C1 segment of cervical spinal cord (tissue), 14 donors: ENCODE measurements at places on chromosomes 2 and 18.

GRCh38 chr2:150156415-150156814, 331.1 kb downstream of the RND3 start:
- DNase-seq: no peak

DNA sequence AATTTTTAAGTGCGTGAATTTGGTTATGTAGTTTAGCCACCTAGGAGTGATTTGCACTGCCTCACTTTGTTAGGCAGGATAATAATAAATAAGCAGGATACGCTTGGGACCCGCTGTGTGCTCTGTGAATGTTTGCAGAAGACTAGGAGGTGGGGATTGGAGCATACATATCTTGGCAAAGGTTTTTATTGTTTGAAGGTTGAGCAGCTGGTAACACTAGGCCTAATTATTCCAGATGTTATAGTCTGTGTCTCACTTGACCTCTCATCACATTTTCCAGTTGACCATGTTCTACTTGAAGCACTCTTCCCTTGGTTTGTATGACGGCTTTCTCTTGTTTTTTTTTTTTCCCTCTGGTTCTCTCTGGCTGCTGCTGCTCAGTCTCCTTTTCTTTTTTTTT, 42.7 kb downstream of the FHOD3 start:
- DNase-seq: no peak

DNA sequence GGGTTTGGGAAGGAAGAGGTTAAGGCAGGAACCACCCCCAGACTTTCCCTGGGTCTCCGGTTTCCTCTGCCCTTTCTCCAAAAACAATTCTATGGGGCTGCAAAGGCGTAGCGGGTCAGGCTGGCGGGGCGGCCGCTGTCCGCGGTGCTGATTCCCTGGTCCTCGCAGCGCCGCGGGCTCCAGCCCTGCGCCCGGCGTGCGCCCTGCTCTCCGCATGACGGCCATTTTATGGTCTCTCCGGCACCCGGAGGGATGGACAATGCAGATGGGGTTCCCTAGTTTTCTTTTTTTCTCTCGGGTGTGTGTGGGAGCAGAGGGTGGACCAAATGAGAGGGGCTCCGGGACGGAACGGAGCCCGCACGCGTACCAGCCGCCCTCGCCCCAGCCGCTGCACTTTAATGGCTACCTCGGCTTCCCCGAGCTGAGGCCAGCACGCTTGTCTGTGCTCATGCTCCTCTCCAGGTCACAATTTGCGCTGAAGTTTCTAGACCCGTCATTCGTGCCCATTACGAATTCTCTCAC, 1.6 kb downstream of the ST8SIA3 start:
- no peak for DNase-seq

- DNase-seq: no peak
These were observed 41.6 kb downstream of the SLC25A12 start for GRCh38 chr2:171852366-171852888.

DNA sequence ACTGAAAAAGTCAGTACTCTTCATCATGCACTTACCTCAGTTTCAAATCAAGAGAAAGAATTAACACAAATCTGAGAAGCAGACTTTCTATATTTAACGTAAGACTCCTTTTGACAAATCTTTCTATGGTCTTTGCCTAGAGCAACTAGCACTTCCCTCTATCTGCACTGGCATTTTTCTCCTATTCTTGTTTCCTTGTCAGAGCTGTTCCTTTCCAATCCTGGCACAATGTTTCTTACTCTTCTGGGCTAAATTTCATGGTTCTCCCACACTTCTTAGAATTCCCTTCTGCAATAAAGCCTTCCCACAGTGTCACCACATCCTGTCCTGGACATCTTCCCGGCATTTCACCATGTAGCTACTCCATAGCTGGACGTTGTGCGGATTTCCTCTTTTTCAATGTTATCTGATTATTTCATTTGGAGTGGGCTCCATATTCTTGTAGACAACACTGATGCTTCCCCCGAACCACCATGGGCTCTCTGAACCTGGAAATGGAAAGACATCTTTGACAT, 144.7 kb upstream of the CTNNA2 start:
- no peak for DNase-seq

DNA sequence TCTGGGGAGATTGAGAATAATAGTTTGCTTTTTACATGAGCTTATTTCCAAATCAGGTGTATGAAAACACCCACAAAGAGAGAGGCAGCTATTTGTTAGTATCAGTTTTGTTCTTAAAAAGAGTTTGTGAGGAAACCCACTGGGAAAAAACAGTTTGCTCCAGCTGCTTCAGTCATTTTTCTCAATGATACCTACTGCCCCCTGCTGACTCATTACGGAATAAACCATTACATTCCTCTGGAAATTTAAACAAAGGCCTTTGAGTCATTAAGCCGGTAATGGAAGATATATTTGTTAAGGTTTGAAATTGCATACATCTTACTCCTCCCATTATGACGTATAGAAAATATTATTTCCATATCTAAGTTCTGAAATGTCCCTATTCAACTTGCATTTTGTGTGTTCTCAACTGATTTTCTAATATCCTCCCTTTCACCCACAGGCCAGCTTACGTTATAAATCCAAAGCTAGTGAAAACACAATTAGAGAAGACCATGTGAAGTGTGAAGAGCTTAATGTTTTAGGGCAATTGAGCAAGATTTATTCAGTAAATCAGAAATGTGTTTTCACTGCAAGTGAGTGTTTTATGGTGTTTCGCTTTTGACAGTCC, 761.6 kb downstream of the DSC3 start:
- peak; percentile 8 for DNase-seq

DNA sequence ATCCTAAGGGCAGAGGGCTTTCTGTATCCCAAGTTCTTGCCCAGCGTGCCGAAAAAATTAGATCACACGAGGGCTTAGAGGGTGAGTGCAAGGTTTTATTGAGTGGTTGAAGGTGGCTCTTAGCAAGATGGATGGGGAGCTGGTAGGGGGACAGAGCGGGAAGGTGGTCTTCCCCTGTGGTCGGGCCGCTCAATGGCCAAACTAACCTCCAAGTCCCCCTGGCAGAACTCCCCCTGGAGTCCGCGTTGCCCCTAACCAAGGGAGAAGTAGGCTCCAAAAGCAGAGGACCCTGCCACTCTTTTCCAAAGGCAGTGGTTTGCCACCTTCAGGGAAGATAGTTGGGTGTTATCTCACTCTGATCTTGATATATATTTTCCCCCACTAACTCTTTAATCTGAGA, 63.4 kb downstream of the LYPD1 start:
- DNase-seq: no peak

GRCh38 chr2:98928242-98928641, 7.8 kb downstream of the CRACDL start:
- DNase-seq: no peak

GRCh38 chr18:11096839-11097750, 52.3 kb downstream of the PIEZO2 start:
- no peak for DNase-seq

GRCh38 chr18:69636529-69637301, 236.0 kb downstream of the DOK6 start:
- no peak for DNase-seq

GRCh38 chr2:190984595-190984994, 29.4 kb downstream of the STAT1 start:
- no peak for DNase-seq

DNA sequence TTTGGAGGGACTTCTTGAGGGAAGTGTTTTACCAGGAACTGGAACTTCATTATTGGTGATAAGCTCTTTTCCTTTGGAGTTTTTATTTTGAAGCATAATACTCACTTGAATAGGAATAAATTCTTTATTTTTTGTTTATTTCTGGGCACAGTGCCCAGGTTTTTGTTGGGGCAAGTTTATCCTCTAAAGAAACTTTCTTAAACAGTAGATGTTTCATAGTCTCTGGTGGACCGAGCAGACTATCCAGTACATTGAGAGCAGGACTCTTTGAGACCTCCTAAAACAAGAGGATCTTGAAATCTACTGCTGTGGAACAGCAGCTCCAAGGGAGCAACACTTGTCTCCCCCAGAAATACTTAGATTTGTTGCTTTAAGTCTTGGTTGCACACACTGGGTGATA, 109.4 kb downstream of the PARD3B start:
- DNase-seq: no peak

DNA sequence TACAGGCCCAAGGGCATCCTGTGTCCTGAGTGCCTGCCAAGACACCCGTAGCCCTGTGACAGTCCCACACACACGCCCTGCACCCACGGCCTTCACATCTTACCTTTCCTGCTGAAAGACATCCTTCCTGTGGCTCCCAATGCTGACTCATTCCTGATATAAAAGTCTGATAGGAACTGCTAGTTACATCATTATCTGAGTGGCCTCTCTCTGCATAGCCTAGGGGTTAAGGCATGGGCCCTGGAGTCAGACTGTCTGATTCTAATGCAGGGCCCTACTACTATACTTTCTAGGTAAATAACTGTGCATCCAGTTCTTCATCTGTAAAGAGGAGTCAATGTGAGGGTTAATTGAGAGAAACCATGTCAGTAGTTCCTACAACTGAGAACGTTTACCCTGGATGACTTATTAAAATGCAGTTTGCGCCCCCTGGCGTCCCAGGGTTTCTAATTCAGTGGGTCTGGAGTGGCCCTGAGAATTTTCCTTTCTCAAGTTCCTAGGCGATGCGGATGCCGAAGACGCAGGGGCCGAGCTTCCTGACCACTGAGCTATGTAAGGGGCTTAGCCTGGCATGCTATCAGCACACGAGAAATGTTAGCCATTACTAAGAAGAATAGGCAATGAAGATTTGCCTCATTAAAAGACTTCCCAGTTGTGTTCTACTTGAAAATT, 6.0 kb upstream of the GPR45 start:
- DNase-seq: no peak
